Caco-2 (cell line): ENCODE measurements at places on chromosomes 7 and 10. TPM values are rescaled to one million over a fixed set of nuclear protein-coding genes. Genes with fewer than 3 reads are reported as not detected.

GRCh38 chr7:139777133-139777891, 486 bp downstream of the HIPK2 start:
- peak; percentile 42 for DNase-seq

DNA sequence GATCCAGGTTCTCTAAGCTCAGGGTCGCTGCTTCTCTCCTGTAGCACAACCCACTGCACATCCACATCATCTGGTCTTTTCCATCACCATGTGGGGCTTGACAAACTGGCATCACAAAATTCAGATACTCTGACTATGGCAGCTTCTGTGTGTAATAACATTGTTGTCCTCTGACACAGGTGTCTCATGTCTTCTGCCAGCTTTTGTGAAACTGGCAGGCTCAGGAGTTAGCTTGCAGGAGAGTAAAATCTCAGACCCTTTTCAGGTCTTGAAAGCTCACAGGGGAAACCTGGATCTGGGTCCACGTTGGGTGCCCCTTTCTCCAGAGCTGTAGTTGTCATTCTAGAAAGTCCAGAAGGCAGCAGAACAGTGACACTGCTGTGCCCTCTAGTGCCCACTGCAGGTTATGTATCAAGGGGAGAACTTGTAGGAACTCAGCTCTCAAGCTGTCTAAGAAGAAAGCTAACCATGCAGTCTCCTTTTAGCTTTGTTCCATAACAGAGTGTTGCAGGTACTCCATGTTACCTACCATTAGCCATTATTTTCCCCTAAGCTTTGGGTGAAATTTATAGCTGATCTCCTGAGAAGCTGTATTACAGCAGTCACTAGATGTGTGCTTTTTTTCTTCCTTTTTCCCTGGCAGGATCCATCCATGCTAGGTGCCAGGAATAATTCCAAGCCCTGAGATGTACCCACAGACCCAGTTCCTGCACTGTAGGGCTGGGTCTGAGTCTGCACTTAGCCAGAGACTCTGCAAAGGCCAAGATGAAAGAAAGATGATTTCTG, 102.7 kb downstream of the ZNF248 start:
- peak; percentile 58 for DNase-seq

GRCh38 chr7:114310345-114311110, 104.1 kb upstream of the FOXP2 start:
- DNase-seq = no peak

The TMEM236 gene
- 0.60 and 0.64 TPM in 2 replicates for total RNA-seq

The JAKMIP3 gene
- 0.50 and 0.53 TPM in 2 replicates for total RNA-seq

The OPN4 gene
- total RNA-seq = not detected in 2 replicates
